Stimulated activated CD8-positive, alpha-beta memory T cell treated with anti-CD3 and anti-CD28 coated beads, Interleukin-7, amount 100 ng/mL, for 24 hours (primary cell): ENCODE measurements at places on chromosomes 1 and 21.

DNA sequence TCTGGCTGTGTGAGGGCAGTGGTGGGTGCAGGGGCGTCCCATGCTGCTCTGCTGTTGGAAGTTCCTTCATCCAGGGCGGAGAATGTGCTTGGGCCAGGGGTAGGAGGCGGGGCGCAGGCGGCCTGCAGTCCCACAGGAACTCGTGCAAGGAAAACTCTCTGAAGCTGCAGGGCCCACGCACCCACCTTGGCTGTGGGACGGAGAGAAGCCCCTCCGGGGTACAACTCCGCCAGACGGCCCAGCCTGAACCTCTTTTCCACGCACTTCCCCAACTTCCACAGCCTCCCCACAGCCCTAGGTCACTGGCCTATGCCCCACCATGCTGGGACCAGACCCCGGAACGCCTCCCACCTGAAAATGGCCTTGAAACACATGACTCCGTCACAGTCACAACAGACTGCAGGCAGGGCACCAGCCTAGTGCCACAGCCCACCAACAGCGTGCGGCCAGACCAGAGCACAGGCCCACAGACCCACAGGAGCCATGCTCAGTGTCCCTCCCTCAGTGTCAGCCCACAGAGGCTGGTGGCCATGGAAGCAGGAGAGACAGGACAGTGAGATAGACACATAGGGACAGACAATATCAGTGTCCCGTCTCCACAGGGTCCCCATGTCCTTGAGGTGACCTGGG is 47.8 kb downstream of the WNT9A start:
- no peak for DNase-seq

- no peak for DNase-seq
These were observed 115.6 kb downstream of the CCDC185 start for GRCh38 chr1:223508796-223509195.

DNA sequence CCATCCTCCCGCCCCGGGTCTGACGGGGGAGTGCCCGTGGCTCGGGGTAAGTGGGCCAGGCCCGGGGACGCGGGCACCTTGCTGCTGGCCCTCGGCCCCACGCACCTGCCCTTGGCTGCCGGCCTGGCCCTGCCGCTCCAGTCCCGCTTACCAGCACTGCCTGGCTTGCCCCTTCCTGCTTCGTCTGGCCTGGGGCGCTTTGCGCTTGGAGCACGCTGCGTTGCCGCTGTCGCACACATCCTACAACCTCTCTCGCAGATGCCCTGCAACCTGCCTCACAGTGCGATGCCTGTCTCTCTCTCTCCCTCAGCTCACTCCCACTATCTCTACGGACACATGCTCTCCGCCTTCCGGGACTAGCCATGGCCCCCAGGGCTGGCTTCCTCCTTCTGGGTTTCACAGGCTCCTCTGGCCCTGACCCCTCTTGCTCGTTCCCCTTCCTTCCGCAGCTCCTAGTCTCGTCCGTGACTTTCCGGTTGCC is 9.7 kb downstream of the MYOG start:
- DNase-seq, result no peak

GRCh38 chr1:228378873-228379460 is 27.7 kb downstream of the TRIM11 start:
- DNase-seq, result no peak

DNA sequence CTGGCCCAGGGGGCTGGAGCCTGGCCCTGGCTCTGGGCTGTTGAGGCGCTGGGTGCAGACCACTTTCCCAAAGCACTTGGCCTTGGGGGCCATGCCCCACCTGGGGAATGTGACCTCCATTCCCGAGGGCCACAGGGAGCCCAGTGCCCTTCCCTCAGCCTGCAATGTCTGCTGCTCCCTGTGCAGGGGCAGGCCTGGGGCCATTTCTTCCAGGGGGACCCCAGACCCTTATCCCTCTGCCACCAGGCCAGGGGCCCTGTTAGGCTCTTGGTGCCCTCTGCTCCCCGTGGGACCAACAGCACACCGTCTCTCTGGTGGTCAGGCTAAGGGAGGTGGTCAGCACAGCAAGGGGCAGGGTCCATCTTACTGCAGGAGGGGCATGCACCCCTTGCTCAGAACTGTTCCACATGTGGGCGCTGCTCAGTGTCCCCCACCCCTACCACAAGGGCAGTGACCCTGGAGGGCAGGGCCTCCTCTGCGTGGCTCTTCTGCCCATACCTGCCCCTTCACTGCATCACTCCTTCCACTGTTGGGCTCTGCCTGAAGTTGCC is 1.1 kb upstream of the TMEM52 start:
- DNase-seq, result no peak

GRCh38 chr1:16087733-16088132 is 14.3 kb upstream of the FAM131C start:
- no peak for DNase-seq

DNA sequence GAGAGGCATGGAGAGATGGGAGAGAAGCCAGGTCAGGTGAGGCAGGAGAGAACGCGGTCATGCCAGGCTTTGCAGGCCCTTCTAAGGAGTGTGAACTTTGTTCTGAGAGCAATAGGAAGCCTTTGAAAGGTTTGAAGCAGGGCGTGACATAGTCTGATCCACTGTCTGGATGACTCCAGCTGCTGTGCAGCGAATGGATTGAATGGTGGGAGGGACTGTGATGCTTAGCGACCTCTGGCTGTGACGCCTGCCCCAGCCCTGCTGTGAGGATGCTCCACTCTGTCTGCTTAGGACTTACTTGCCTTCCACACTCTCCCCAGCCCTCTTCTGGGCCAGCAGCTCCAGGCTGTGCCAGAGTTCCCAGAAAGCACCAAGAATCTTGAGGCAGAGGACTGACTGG is 41.8 kb upstream of the POU3F1 start:
- DNase-seq, result no peak
